ENCODE measurements at places on chromosomes 6 and 20. TPM values are rescaled to one million over a fixed set of nuclear protein-coding genes. Genes with fewer than 3 reads are reported as not detected.

OARD1 gene
- total RNA-seq: 19.5 TPM

NKAIN4 gene
- 1.1 TPM for total RNA-seq

MUC22 gene
- under 0.01 TPM for total RNA-seq

OR10C1 gene
- not detected for total RNA-seq

CDK5RAP1 gene
- 21.6 TPM for total RNA-seq

BPIFB2 gene
- not detected for total RNA-seq

TMEM74B gene
- not detected for total RNA-seq

FOXS1 gene
- not detected for total RNA-seq

ADGRB3 gene
- not detected for total RNA-seq

SLC17A3 gene
- not detected for total RNA-seq

DHX35 gene
- total RNA-seq: 8.2 TPM

ARFGAP1 gene
- total RNA-seq: 48.8 TPM

EMILIN3 gene
- total RNA-seq: not detected

SMPDL3A gene
- 7.4 TPM for total RNA-seq

TRAPPC3L gene
- total RNA-seq: not detected

SSTR4 gene
- total RNA-seq: not detected

CD24 gene
- 1,344 TPM for total RNA-seq

XKR7 gene
- total RNA-seq: not detected

MAP7 gene
- 30.8 TPM for total RNA-seq

MUC21 gene
- 0.53 TPM for total RNA-seq

COL12A1 gene
- total RNA-seq: 11.3 TPM

KCNK16 gene
- total RNA-seq: not detected

PKHD1 gene
- not detected for total RNA-seq

ADGB gene
- not detected for total RNA-seq

SEC63 gene
- total RNA-seq: 19.7 TPM

ZC3H12D gene
- total RNA-seq: under 0.01 TPM

GJA10 gene
- total RNA-seq: not detected

PKIB gene
- total RNA-seq: 2.8 TPM

TRDN gene
- not detected for total RNA-seq

NDRG3 gene
- 10.0 TPM for total RNA-seq

SPEF1 gene
- not detected for total RNA-seq

SLC17A9 gene
- 0.53 TPM for total RNA-seq

COX4I2 gene
- total RNA-seq: not detected

PRPF6 gene
- total RNA-seq: 41.0 TPM

LAMA5 gene
- 61.6 TPM for total RNA-seq

ID1 gene
- total RNA-seq: 930 TPM

PPDPF gene
- 21.9 TPM for total RNA-seq

AIF1 gene
- not detected for total RNA-seq

SLC22A7 gene
- total RNA-seq: not detected

PDSS2 gene
- 8.2 TPM for total RNA-seq

MAP3K4 gene
- 41.3 TPM for total RNA-seq

PRRT1 gene
- not detected for total RNA-seq

IL17A gene
- not detected for total RNA-seq

PXDC1 gene
- total RNA-seq: 64.5 TPM

SNPH gene
- 1.8 TPM for total RNA-seq

RBPJL gene
- not detected for total RNA-seq

RAET1L gene
- total RNA-seq: 0.79 TPM

SULF2 gene
- 25.3 TPM for total RNA-seq

MYT1 gene
- total RNA-seq: not detected

PHACTR1 gene
- under 0.01 TPM for total RNA-seq

SRMS gene
- 0.79 TPM for total RNA-seq

HLA-DOB gene
- 0.26 TPM for total RNA-seq

FAM162B gene
- total RNA-seq: not detected

PTPRT gene
- not detected for total RNA-seq

All from bronchial epithelial cell (primary cell).